ENCODE measurements at places on chromosomes 5 and 9.

- no peak overlapping the region for H3K27ac ChIP-seq
- H3K4me1 ChIP-seq = peaks cover 10% of the 10 kb centered on the region
- H3K4me3 ChIP-seq = no peak overlapping the region
- H3K27me3 ChIP-seq = no peaks in the 10 kb centered on the region
Measured at GRCh38 chr5:315488-316209, 5.9 kb upstream of the AHRR start.

DNA sequence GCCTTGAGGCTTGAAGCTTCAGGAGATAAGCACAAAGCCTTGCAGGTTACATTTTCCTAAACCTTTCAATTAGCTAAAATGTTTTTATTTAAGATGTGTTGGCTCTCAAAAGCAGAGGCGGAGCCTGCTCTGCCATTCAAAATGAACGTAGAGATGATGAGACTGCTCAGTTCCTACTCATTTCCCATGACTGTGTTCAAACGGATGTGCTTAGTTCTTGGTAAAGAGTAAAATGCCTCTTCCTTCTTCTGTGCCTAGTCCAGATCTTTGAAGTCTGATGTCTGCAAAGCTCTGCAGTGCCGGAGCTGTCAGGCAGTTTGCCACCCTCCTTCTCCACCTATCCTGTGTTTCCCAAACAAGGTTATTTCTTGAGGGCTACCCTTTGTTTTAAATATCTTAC lies 46.3 kb upstream of the ADAMTSL1 start:
- DNase-seq = no peak
- H3K36me3 ChIP-seq = no peaks in the 10 kb centered on the region
- H3K27ac ChIP-seq = no peak overlapping the region
- no peak overlapping the region for H3K4me3 ChIP-seq
- H3K27me3 ChIP-seq = no peaks in the 10 kb centered on the region

GRCh38 chr5:34059977-34060376 lies 17.0 kb upstream of the C1QTNF3 start:
- H3K4me3 ChIP-seq = no peak overlapping the region
- DNase-seq = no peak
- no peaks in the 10 kb centered on the region for H3K27me3 ChIP-seq
- H3K27ac ChIP-seq = no peak overlapping the region
- peaks cover 22% of the 10 kb centered on the region for H3K36me3 ChIP-seq

GRCh38 chr5:148696187-148697036 lies 42.1 kb upstream of the HTR4 start:
- no peaks in the 10 kb centered on the region for H3K4me1 ChIP-seq
- H3K4me3 ChIP-seq = no peak overlapping the region
- no peaks in the 10 kb centered on the region for H3K36me3 ChIP-seq
- no peak for DNase-seq
- H3K27ac ChIP-seq = no peak overlapping the region

All from immature natural killer cell (primary cell).